ENCODE measurements at places on chromosomes 3 and 15.

DNA sequence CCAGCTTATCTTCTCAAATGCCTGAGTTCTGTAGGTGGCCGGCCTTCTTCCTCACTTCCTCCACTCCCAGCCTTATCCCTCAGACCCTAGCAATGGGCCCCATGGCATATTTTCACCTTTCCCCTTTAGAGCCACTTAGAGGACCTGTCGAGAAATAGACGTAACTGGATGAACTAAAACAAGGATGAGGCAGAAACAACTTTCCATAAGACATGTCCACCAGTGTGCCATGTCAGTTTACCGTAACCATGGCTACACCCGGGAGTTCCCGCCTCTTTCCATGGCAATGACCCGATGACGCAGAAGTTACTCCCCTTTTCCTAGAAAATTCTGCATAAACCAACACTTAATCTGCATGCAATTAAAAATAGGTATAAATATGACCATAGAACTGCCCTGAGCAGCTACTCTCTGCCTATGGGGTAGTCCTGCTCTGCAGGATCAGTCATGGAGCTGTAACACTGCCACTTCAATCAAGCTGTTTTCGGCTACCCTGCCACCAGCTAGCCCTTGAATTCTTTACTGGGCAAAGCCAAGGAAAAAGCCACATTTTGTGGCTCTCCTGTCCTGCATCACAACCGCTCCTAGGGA, 55.1 kb upstream of the ZBTB38 start:
- no peak for DNase-seq

GRCh38 chr15:96358001-96358801, 27.7 kb downstream of the NR2F2 start:
- DNase-seq = no peak

GRCh38 chr3:126743781-126744180, 39.7 kb downstream of the CHCHD6 start:
- no peak for DNase-seq

GRCh38 chr15:85458764-85459163, 78.4 kb downstream of the AKAP13 start:
- no peak for DNase-seq

GRCh38 chr3:189714991-189715961, 84.1 kb downstream of the TP63 start:
- DNase-seq = peak; percentile 6

- DNase-seq = peak; percentile 20
Measured at GRCh38 chr15:83163032-83163431, 44.6 kb downstream of the HDGFL3 start.

DNA sequence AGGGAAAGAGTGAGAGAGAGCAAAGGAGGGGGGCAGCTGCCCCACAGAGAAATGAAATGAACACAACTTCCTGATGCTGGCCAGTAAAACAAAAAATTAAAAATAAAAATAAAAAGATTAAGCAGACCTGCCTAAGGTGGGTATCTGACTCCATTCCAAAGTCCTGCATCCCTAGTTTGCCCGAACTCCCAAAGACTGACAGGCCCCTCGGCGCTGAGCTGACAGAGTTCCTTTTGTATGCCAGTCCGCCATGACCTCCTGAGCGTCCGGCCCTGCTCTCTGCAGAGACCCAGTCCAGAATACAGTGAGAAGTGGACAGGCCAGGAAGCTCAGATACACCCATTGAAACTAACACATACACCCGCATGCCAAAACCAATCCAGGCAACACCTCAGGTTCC, 54.9 kb downstream of the CHDH start:
- no peak for DNase-seq

- DNase-seq = no peak
Measured at GRCh38 chr3:61724183-61724582, 162.8 kb downstream of the PTPRG start.

DNA sequence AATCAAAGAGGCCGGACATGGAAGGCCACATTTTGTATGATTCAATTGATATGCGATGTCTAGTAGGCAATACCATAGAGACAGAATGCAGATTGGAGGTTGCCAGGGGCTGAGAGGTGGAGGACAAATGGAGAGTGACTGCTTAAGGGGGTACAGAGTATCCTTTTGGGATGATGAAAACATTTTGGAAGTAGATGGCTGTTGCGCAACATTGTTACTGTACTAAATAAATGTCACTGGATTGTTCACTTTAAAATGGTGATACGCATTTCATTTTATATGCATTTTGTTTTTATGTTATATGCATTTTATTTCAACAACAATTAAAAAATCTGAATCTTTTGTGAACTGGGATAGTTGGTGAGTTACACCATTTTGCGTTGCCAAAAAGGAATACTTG, 99.7 kb upstream of the AGBL1 start:
- DNase-seq = no peak

- no peak for DNase-seq
Measured at GRCh38 chr15:69080295-69081248, 66.1 kb downstream of the NOX5 start.

DNA sequence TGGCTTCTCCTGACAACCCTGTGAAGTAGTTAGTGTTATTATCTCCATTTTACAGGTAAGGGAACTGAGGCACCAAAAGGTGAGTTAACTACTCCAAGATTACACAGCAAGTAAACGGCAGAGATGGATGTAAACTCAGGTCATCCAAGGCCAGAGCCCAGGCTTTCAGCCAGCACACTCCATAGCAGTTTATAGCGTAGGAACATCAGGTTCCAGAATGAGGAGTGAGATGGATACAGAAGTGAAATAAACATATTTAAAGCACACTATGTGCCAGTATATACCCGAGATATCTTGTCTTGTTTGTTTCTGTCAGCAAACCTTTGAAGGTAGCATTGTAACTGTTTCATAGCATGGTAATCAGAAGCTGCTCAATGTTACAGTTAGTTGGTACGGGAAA, 279.0 kb downstream of the OXSM start:
- DNase-seq = no peak

GRCh38 chr3:84967767-84968581, 9.2 kb downstream of the CADM2 start:
- no peak for DNase-seq

- DNase-seq = no peak
Measured at GRCh38 chr3:191476066-191476772, 15.3 kb downstream of the PYDC2 start.

- DNase-seq = no peak
Measured at GRCh38 chr3:72322264-72322976, 525.8 kb downstream of the SHQ1 start.

- DNase-seq = no peak
Measured at GRCh38 chr15:72155003-72155621, 36.9 kb downstream of the SENP8 start.

- no peak for DNase-seq
Measured at GRCh38 chr15:71807125-71807629, 3.2 kb upstream of the NR2E3 start.

DNA sequence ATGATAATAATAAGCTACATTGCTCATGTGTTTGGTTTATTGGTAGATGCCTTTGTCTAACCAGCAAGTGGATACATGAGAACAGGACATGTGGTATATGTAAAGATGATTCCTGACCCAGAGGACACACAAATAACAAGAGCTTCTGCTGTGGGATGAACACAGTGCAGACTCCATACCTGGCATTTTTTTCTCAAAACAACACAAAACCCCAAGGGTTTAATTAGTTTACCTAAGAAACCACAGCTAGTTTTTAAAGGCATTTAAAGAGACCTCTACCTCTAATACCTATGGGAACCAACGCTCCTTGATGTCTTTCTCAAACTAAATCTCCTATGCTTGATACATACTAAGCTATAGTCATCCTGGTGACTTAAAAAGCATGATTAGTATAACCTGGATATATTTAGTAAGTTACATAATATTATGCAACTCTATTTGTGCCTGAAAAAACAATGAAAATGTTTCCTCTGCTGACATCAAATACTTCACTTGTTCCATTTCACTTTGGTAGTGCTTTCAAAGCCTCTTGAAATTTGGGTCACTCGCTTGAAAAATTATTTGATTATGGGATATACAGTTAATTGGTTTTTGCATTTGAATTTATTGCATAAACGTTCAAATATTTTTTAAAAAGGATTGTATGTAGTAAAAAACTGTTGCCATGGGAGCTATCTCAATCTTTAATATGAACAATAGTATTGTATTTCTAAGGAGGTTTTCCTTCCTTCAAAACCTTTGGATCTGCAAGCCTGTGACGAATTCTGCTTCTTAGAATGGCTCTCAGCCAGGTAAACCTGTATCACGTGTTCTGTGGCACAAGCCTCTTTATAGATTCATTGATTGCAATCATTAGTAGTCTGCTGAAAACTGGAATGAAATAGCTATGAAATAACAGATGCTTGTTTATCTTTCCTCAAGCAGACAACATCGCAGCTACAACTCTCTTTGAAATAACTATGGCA, 233.0 kb upstream of the KCNMB2 start:
- DNase-seq = no peak

DNA sequence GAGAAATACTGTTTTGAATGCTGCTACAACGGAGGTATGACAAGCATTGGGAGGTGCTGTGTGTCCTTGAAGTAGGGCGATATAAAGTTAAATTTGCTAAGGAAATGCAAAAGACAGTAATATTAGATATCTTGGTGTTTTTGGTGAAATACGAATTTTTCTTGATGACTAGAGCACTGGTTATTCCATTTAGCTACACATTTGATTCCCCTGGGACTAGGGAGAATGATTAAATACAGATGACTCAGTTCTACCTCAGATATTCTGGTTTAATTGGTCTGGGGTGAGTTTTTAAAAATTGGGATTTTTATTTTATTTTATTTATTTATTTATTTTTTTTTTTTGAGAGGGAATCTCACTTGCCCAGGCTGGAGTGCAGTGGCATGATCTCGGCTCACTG, 18.7 kb upstream of the GADL1 start:
- no peak for DNase-seq

- DNase-seq = no peak
Measured at GRCh38 chr3:115922681-115923347, 299.5 kb downstream of the GAP43 start.

- DNase-seq = no peak
Measured at GRCh38 chr15:69540622-69541021, 88.0 kb downstream of the RPLP1 start.

DNA sequence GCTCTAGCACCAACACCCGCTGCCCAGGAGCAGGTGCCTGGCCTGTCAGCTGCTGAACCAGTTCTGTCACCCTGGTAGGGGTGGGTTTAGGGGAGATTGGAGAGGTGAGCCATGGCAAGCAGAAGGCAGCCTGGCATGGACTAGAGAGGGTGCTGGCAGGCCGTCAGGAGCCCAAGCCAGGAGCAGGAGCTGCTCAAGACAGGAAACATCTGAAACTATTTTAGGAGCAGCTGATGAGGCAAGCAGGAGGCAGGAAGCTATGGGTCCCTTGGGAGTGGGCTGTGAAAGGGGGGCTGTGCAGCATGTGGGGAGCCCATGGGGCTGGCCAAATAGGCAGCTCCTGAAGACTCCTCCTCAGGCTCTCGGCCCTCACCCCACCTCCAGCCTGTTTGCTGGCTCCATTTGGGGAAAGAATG, 2.3 kb downstream of the INKA1 start:
- DNase-seq = no peak

GRCh38 chr15:78800189-78800588, 11.1 kb downstream of the ADAMTS7 start:
- DNase-seq = no peak

DNA sequence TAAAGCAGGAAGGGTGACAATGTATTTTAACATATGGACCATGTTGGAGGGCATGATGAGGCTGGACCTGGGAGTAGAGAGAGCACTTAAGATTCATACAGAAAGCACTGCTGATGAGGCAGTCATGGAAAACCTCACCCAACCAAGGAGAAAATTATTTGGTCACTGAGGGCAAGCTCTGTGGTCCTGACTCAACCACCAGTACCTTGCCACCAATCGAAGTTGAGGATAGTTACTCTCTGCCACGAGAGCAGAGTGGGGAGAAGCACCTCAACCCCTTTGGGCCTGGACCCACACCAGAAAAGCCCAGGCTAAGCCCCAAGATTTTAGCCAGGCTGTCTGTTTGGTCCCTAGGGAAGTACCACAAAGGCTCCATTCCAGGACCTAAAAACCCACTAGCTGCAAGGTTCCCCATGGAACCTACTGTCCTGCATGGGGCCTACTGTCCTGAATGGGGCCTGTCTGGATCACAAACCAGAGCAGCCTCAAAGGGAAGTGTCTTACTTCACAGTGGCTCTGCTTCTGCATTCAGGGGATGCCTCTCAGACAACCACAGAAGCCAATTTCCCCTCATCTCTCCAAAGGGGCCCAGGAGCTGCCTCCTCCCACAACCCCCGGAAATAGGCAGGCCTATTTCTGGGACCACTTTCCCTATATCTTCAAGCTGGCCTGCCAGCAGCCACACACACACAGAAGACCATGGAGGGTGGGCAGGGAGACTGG, 4.2 kb downstream of the CCDC71 start:
- peak; percentile 17 for DNase-seq

- peak; percentile 83 for DNase-seq
Measured at GRCh38 chr3:188284455-188285212, 130.7 kb downstream of the LPP start.

DNA sequence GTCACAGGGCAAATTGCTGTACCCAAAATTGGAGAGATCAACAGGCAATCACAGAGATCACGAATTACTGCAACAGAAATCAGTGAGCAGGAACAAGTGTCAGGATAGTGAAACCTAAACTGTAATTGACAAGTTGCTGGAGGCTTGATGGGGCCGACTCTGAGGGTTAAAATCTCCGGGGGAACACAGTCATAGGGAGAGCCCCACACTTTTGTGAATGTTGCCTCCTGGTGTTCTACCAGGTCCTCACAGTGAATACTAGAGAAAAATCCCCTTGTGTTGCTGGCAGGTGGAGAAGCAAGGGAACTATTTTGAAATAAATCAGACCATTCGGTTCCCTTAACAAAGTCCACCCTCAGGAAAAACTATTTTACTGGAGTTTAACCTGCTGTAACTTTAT, 697.5 kb upstream of the CBLB start:
- peak; percentile 5 for DNase-seq

- DNase-seq = no peak
Measured at GRCh38 chr15:83327041-83327440, 42.6 kb upstream of the BNC1 start.

- DNase-seq = no peak
Measured at GRCh38 chr15:81296186-81296585, 27.8 kb downstream of the STARD5 start.

DNA sequence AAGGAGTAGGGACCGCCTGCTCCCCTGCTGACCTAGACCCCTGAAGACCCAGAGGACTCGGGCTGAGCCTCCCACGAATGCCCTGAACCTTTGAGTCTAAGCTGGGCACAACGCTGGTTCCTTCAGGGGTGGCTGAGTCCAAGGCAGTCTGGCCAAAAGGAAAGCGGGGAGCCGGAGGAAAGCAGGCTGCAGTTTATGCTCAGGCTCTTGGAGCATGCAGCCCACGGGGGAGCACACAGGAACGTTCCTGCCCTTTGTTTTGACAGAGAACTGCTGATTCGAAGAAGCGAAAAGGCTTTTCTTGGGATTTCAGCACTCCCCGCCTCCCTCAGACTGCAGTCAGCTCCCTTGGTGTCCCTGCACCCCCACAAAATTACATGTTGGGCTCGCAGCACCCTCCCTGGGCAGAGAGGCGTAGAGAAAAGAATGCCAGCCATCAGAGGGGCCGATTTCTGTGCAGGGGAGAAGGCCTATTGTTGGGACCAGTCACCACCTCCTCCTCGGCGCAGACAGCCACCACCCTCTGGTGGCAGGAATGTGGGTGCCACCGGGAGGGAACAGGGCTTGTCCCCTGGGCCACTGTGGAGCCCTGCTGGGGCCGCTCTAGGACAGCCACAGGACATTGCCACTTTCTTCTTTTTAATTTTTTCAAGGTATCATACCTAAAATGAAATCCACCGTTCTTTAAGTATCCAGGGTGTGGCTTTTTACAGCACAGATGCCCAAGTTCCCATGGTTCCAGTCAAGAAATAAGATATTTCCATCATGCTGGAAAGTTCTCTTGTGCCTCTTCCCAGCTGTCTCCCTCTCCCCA, 72.2 kb downstream of the SMAD6 start:
- peak; percentile 19 for DNase-seq

GRCh38 chr15:70227147-70227546, 129.4 kb upstream of the TLE3 start:
- no peak for DNase-seq
